Mesenchymal stem cell (in vitro differentiated cells and primary cell): ENCODE measurements at places on chromosomes 13 and 19.

- no peak overlapping the region for H3K4me3 ChIP-seq
- H3K27me3 ChIP-seq, result no peaks in the 10 kb centered on the region
- peak overlapping the region; percentile 92 for H3K27ac ChIP-seq
- H3K4me1 ChIP-seq, result peaks cover 47% of the 10 kb centered on the region
- DNase-seq, result peak; percentile 91
Observed at GRCh38 chr13:110338441-110339101, 31.5 kb downstream of the COL4A2 start.

DNA sequence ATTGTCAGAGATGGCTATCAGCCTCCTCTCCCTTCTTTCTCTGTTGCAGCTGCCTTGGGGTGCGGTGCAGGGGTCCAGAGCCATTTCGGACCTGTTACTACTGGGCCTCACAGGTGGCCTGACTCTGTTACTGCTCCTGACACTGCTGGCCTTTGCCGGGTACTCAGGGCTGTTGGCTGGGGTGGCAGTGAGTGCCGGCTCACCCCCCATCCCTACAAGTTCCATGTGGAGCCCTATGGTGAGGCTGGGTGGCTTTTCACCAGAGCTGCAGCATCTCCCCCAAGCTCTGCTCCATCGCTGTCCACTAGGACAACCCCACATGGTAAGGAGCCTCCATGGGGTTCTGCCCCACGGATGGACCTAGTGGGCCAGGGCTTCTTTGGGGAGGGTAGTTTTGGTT, 13.7 kb upstream of the ZNF492 start:
- no peaks in the 10 kb centered on the region for H3K36me3 ChIP-seq
- no peak for DNase-seq
- H3K27me3 ChIP-seq, result no peaks in the 10 kb centered on the region
- H3K4me1 ChIP-seq, result no peaks in the 10 kb centered on the region
- H3K27ac ChIP-seq, result no peak overlapping the region

DNA sequence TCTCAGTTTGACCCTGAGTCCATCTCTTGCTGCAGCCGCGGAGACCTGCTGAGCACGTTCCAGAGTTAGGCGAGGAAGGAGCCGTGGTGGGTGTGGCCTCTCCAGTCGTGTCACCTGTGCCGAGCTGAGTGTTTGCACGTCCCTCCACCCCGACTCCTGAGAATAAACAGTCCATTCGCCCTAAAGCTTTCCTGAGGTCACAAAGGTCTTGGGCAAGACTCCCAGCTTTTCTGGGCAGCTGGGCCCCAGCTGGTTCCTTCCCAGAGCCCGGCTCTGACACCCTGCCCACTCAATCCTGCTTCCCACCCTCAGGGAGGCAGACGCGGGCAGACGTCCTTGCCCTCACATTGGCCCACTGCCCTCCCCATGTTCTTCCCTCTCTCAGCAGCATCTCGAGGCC, 142.2 kb downstream of the KCTD15 start:
- H3K27me3 ChIP-seq, result no peaks in the 10 kb centered on the region
- H3K27ac ChIP-seq, result no peak overlapping the region
- DNase-seq, result no peak
- no peak overlapping the region for H3K4me3 ChIP-seq
- H3K4me1 ChIP-seq, result no peaks in the 10 kb centered on the region
- H3K36me3 ChIP-seq, result no peaks in the 10 kb centered on the region

- no peaks in the 10 kb centered on the region for H3K27me3 ChIP-seq
- H3K36me3 ChIP-seq, result peaks cover 80% of the 10 kb centered on the region
- DNase-seq, result no peak
- H3K4me1 ChIP-seq, result peaks cover 5% of the 10 kb centered on the region
- no peak overlapping the region for H3K27ac ChIP-seq
Observed at GRCh38 chr19:40331052-40331451, 17.1 kb downstream of the C19orf47 start.

DNA sequence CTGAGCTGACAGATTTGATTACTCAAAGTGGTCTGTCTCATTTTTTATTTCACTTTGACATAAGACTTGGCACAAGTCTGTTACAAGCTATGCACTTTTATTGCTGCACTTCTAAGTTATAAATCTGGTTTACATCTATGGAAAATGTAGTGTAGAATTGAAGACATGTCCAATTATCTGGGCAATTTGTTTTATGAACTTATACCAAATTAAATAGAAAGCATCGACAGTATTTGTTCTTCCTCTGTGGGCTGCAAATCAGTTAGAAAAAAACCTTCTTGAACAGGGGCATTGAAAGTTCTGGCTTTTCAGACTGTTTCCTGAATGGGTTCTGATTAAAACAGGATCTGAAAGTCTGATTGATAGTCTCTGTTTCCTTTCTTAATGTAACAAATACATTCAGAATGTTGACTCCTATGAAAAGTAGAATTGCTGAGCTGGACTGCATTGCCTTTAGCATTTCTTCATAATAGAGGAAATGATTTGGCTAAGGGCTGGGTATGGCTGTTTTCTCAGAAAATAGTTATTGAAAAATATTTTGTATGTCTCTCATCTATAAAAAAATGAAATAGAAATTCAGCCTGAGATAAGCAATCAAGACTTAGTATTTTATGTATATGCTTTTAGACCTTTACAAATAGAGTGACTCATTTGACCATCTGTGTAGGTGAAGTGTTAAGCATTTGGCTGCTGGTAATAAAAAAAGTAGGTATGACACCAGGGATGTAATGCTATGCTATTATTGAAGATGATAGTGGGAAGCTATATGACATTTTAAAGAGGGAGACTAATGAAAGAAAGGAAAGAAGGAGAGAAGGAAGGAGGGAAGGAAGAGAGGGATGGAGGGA, 210.9 kb upstream of the SPRY2 start:
- H3K4me1 ChIP-seq, result no peaks in the 10 kb centered on the region
- H3K27me3 ChIP-seq, result no peaks in the 10 kb centered on the region
- no peaks in the 10 kb centered on the region for H3K36me3 ChIP-seq
- H3K27ac ChIP-seq, result no peak overlapping the region

DNA sequence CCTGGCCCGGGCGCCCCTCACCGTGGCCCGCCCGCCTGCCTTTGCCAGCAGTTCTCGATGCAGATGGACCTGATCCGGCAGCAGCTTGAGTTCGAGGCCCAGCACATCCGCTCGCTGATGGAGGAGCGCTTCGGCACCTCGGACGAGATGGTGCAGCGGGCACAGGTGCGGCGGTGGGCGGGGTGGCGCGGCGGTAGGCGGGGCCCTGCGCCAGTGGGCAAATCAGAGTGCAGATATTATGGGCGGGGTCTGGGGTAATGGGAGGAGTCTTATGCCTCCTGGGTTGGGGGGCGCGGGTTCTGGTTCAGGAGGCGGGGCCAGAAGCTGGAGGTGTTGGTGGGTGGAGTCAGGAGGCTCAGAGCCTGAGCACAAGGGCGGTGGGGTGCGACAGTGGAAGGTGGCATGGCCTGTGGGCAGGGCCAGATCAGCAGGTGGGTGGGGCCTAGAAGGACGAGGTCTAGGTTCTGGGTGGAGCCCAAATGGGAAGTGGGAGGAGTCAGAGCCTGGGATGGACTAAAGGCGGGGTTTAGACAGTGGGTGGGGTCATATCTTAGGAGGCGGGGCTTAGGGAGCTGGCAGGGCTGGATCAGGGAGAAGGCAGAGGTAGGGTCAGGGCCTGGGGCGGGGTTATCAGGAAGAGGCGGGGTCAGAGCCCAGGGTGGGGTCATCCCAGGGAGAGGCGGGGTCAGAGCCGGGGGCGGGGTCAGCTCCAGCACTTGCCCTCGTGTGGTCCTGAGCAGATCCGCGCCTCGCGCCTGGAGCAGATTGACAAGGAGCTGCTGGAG, 5.6 kb downstream of the APC2 start:
- peaks cover 79% of the 10 kb centered on the region for H3K27me3 ChIP-seq
- H3K4me3 ChIP-seq, result no peak overlapping the region
- H3K4me1 ChIP-seq, result peaks cover 13% of the 10 kb centered on the region
- H3K36me3 ChIP-seq, result no peaks in the 10 kb centered on the region
- H3K27ac ChIP-seq, result no peak overlapping the region

DNA sequence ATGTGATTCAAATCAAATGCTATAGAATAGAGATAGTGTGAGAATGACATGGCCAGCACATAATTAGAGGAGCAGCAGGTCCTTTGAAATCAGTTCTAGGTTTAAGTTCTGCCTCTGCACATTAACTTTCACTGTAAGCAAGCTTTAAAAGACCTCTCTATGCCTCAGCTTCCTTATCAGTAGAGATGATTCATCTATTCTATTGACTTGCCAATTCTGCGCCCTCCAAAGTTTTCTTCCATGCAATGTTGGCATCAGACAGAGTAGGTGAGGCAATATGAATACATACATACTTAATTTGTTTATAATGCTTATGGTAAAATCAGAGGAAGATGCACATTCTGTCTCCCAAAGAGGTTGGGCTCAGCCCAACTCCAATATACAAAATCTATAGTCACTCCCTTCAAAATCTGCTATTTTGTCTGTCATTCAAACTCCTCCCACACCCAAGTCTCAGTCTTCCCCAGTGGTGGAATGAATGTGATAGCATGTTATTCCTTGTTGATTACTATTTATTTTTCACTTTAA, 525.5 kb downstream of the RFC3 start:
- H3K4me1 ChIP-seq, result peaks cover 3% of the 10 kb centered on the region
- no peaks in the 10 kb centered on the region for H3K36me3 ChIP-seq
- no peak for DNase-seq

DNA sequence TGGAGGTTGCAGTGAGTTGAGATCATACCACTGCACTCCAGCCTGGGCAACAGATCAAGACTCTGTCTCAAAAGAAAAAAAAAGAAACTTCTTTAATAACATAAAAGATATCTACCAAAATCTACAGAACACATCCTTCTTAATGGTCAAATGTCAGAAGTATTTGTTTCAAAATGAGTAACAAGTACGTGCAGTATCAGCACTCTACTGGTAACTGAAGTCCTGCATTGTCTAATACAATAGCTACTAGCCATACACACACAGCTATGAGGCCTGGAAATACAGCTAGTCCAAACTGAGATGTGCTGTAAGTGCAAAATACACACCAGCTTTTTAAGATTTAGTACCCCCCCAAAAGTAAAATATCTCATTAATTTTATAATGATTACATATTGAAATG, 88.1 kb downstream of the TSC22D1 start:
- H3K4me3 ChIP-seq, result no peak overlapping the region
- no peak overlapping the region for H3K27ac ChIP-seq
- no peak for DNase-seq
- H3K36me3 ChIP-seq, result peaks cover 12% of the 10 kb centered on the region
- no peaks in the 10 kb centered on the region for H3K4me1 ChIP-seq
- no peaks in the 10 kb centered on the region for H3K27me3 ChIP-seq

DNA sequence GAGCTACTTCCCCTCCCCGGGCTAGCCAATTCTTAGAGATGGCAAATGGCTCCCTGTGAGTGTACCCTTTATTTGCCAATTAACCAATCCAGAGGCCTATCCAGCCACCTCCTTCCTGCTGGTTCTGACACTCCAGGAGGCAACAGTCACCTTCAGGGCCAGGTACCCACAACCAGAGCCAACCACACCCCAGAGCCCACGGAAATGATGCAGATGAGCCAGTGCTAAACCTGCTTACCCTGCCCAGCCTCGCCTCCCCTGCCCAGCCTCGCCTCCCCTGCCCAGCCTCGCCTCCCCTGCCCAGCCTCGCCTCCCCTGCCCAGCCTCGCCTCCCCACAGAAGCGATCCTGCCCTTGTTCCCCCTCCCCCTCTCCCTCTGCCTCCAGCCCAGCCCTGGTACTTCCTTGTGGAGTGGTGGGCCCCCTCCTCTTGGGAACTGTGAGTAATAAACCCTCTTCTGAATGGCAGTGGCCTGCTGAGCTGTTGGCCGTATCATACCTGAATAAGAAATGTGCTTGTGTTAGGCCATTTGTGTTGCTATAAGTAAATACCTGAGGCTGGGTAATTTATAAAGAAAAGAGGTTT, 173.8 kb upstream of the RNF113B start:
- no peak overlapping the region for H3K27ac ChIP-seq
- peaks cover 8% of the 10 kb centered on the region for H3K36me3 ChIP-seq
- H3K4me3 ChIP-seq, result no peak overlapping the region

DNA sequence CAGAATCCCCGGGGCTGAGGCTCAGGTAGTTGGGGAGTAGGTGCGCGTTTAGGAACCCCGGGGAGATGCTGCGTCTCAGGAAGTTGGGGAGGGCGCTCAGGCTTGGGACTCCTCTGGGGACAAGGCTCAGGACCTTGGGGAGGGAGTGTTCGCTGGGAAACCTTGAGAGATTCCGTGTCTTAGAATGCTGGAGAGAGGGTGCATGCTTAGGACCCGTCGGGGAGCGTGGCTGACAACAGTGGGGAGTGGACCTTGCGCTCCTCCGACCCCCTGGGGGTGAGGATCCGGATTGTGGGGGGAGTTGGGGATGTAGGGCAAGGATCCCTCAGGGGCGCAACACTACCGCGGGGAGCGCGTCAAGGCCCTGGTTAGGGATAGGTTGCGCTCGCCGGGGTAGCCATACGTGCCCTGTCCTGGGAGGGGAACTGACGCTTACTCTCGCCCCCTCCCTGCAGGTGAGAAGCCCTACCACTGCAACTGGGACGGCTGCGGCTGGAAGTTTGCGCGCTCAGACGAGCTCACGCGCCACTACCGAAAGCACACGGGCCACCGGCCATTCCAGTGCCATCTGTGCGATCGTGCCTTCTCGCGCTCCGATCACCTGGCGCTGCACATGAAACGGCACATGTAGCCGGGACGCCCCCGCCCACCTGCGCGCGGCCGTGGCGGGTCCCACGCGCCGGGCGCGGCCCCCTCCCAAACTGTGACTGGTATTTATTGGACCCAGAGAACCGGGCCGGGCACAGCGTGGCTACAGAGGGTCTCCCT, 2.0 kb downstream of the KLF2 start:
- peaks cover 5% of the 10 kb centered on the region for H3K36me3 ChIP-seq
- peaks cover 30% of the 10 kb centered on the region for H3K4me1 ChIP-seq
- H3K27ac ChIP-seq, result no peak overlapping the region
- H3K4me3 ChIP-seq, result peak overlapping the region; percentile 78
- H3K27me3 ChIP-seq, result peaks cover 5% of the 10 kb centered on the region
- peak; percentile 47 for DNase-seq

GRCh38 chr13:108987944-108988343, 358.5 kb downstream of the MYO16 start:
- no peak overlapping the region for H3K4me3 ChIP-seq
- no peaks in the 10 kb centered on the region for H3K4me1 ChIP-seq
- no peaks in the 10 kb centered on the region for H3K36me3 ChIP-seq
- no peak for DNase-seq
- H3K27ac ChIP-seq, result no peak overlapping the region

DNA sequence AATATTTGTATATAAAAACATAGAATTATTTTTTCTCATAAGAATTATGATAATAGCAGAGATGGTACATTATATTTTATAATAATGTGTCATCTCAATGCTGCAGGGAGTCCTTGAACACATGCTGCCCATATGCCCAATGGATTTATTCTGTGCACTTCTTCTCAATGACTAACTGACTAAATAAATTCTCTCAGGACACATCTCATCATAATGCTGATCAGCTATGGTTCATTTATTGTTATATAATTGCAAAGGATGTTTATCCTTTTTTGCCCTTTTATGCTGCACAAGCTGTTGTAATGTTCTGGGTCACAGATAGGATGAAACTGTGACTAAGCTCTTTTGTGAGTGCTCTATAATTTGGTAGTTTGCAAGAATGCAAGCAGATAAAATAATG, 1273.3 kb upstream of the ATXN8OS start:
- no peaks in the 10 kb centered on the region for H3K27me3 ChIP-seq
- no peak for DNase-seq
- no peak overlapping the region for H3K27ac ChIP-seq

GRCh38 chr13:80256352-80256932, 84.5 kb downstream of the SPRY2 start:
- no peaks in the 10 kb centered on the region for H3K27me3 ChIP-seq
- no peaks in the 10 kb centered on the region for H3K4me1 ChIP-seq
- H3K27ac ChIP-seq, result no peak overlapping the region
- DNase-seq, result no peak

GRCh38 chr13:113162783-113163685, 4.6 kb downstream of the PROZ start:
- peaks cover 32% of the 10 kb centered on the region for H3K27me3 ChIP-seq
- H3K4me3 ChIP-seq, result no peak overlapping the region
- no peak overlapping the region for H3K27ac ChIP-seq
- H3K36me3 ChIP-seq, result peaks cover 2% of the 10 kb centered on the region
